ENCODE measurements at places on chromosomes 7 and 10. TPM values are rescaled to one million over a fixed set of nuclear protein-coding genes. Genes with fewer than 3 reads are reported as not detected.

CLDN3 gene
- total RNA-seq, result not detected

ACHE gene
- total RNA-seq, result 0.15 TPM

CABCOCO1 gene
- 0.30 TPM for total RNA-seq

FLNC gene
- total RNA-seq, result 492 TPM

SLC26A5 gene
- total RNA-seq, result not detected

NAT16 gene
- not detected for total RNA-seq

MYH16 gene
- total RNA-seq, result not detected

HMX3 gene
- total RNA-seq, result not detected

SSC4D gene
- 0.69 TPM for total RNA-seq

PIP gene
- not detected for total RNA-seq

VDAC2 gene
- total RNA-seq, result 232 TPM
